ENCODE measurements at places on chromosomes 3 and 15.

DNA sequence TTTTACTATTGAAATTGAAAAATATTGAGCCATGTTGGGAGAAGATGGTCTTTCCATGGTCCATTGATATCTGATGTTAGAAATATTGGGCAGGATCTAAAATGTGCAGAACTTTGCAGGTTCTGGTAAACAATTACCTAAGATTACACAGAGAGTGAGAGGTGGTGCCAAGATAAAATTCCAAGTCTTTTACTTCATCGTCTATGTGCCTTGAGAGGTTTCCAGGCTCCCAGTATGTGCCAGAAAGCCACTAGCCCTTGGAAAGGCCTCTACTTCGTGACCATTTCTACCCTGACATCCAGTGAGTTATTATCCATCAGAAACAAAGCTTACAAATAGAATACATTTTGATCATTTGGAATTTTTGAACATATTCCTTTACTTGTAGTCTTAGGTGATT, 27.6 kb downstream of the CD200 start:
- H3K36me3 ChIP-seq: no peaks in the 10 kb centered on the region
- H3K4me1 ChIP-seq: peaks cover 4% of the 10 kb centered on the region

- H3K27ac ChIP-seq: no peak overlapping the region
- H3K27me3 ChIP-seq: peaks cover 10% of the 10 kb centered on the region
- H3K36me3 ChIP-seq: no peaks in the 10 kb centered on the region
- no peak overlapping the region for H3K4me3 ChIP-seq
These were observed 10.4 kb downstream of the SPTBN5 start for GRCh38 chr15:41883484-41883825.

GRCh38 chr3:15478640-15478979, 42.9 kb downstream of the COLQ start:
- no peak for DNase-seq
- no peak overlapping the region for H3K4me3 ChIP-seq
- no peaks in the 10 kb centered on the region for H3K36me3 ChIP-seq
- no peaks in the 10 kb centered on the region for H3K4me1 ChIP-seq
- no peaks in the 10 kb centered on the region for H3K27me3 ChIP-seq
- H3K27ac ChIP-seq: no peak overlapping the region

DNA sequence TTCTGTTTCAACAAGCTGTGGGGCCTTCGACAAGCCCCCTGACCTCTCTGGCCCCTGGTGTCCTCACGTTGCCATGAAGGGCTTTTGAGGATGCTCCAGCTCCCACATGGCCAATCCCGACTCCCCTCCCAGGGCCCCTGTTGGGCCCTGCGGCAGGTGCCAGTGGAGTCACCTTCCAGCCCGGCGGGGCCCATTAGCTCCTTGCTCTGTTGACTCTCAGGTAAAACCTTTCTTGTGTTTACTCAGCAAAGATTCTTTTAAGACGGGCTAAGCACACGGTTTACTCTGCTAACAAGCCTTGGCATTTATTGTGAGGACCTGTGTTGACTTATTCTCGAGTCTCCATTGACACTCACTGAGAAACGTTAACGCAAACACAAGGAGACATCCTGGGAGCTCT, 15.0 kb downstream of the RPLP1 start:
- no peaks in the 10 kb centered on the region for H3K27me3 ChIP-seq
- peaks cover 34% of the 10 kb centered on the region for H3K4me1 ChIP-seq
- no peaks in the 10 kb centered on the region for H3K36me3 ChIP-seq
- H3K27ac ChIP-seq: peak overlapping the region; percentile 75
- DNase-seq: peak; percentile 59

DNA sequence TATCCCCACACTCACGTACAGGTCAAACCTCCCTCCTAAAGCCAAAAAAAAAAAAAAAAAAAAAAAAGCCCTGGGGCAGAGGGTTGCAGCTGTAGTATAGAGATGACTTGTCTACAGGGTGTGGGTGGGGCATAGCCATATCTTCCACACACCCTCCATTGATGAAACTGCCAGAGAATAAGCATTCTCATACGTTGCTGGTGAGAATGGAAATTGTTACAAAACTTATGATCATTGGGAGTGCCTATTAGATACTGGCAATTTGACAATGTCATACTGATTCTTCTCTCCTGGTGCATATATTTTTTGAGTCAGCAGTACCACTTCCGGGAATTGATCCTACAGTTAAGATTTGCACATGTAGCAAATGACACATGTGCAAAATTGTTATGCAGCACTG, 11.0 kb upstream of the CTNNB1 start:
- H3K36me3 ChIP-seq: no peaks in the 10 kb centered on the region
- H3K4me1 ChIP-seq: no peaks in the 10 kb centered on the region
- no peaks in the 10 kb centered on the region for H3K27me3 ChIP-seq
- H3K27ac ChIP-seq: no peak overlapping the region

GRCh38 chr3:100157685-100158084, 43.4 kb upstream of the FILIP1L start:
- H3K4me1 ChIP-seq: no peaks in the 10 kb centered on the region
- H3K27ac ChIP-seq: no peak overlapping the region
- DNase-seq: no peak
- no peaks in the 10 kb centered on the region for H3K36me3 ChIP-seq
- H3K27me3 ChIP-seq: no peaks in the 10 kb centered on the region

- H3K36me3 ChIP-seq: no peaks in the 10 kb centered on the region
- H3K27me3 ChIP-seq: no peaks in the 10 kb centered on the region
- DNase-seq: no peak
- peaks cover 7% of the 10 kb centered on the region for H3K4me1 ChIP-seq
- no peak overlapping the region for H3K4me3 ChIP-seq
These were observed 16.7 kb downstream of the FBN1 start for GRCh38 chr15:48628832-48629231.

- H3K27me3 ChIP-seq: no peaks in the 10 kb centered on the region
- H3K36me3 ChIP-seq: peaks cover 10% of the 10 kb centered on the region
- H3K27ac ChIP-seq: no peak overlapping the region
- no peak for DNase-seq
- no peak overlapping the region for H3K4me3 ChIP-seq
These were observed 112.5 kb downstream of the MYO9A start for GRCh38 chr15:72005483-72005882.

All from upper lobe of left lung (tissue), 6 donors.